ENCODE measurements at places on chromosomes 11 and 22.

DNA sequence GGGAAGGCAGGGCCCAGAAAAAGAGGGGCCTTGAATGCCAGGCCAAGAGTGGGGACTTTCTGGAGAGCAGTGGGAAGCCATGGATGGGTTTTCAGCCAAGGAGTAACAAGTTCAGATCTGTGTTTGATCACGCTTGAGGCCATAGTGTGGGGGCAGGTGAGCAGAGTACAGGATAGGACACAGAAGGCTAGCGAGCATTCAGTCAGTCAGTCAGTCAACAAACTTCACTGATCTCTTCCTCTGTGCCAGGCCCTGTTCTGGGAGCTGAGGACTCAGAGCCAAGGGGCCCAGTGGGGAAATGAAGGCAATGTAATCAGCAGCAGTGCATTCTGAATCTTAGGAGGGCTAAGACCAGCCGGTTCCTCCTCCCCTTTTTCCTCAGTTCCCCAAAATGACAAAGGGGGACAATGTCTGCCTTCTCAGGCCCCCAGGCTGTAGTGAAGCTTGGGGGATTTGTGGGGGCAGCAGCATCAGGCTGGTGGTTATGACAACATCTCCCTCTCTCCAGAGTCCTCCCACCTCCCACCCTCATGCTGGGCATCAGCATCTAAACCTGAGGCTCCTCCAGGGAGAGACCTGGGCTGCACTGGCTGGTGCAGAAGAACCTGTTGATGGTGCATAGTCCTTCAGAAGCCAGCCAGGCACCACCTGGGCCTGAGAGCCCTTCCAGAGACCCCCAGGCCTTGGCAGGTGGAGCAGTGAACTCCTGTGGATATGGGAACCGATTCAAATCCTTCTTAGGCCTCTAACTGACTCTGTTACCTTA lies 42.9 kb upstream of the TPBGL start:
- no peak for DNase-seq

DNA sequence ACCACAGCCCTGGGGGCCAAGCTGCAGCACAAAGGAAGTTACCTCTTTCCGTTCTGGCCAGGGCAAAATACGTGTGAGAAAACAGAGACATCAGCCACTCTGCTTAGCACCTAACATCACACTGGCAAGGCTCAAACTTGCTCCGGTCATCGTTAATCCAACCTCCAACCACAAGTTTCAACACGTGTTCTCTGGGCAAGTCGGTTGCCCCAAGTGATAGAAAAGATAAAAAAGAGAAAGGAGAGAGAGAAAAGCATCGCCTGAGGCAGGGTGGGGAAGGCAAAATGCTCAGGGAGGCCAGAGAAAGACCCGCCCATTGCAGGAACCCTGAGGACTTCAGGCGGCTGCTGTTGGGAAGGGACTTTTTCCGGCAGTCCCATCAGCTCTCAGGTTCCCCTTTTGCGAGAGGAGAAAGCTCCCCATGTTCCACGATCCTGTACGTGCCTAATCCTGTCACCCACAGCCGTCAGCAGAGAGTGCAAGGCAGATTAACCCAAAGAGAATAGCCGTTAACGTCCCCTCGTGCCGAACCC lies 18.5 kb upstream of the B4GALNT4 start:
- DNase-seq, result no peak

DNA sequence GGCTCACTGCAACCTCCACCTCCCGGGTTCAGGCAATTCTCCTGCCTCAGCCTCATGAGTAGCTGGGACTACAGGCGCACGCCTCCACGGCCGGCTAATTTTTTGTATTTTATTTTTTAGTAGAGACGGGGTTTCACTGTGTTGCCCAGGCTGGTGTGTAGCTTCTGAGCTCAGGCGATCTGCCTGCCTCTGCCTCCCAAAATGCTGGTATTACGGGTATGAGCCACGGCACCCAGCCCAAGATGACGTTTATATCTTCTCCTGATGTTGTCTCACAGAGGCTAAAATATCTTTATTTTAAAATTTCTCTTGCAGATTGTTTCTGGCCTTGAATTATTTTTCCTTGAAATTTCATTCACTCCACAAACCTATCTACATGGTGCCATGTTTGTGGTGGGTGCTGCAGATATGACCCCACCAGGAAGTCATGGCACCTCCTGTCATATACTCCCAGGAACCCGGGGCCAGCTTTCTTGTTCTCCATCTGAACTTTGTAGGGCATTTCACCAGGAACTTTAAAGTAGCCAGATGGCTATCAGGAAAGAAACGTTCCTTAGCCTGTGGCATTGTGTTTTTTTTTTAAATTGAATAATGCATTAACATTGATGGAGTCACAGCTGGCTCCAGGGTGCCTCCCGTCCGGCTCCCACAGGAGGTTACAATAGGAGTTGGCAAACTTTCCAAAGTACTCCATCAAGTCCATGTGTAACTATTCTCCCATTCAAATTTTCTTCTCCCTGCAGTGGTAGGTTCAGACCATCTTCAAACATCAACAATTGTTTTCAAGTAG lies 42.0 kb upstream of the LIPT2 start:
- DNase-seq, result no peak

GRCh38 chr11:3983101-3983500 lies 111.5 kb upstream of the RRM1 start:
- DNase-seq, result no peak

GRCh38 chr11:76119032-76119431 lies 87.3 kb downstream of the WNT11 start:
- DNase-seq, result no peak

- no peak for DNase-seq
These were observed 5.5 kb downstream of the CST6 start for GRCh38 chr11:66017321-66017720.

DNA sequence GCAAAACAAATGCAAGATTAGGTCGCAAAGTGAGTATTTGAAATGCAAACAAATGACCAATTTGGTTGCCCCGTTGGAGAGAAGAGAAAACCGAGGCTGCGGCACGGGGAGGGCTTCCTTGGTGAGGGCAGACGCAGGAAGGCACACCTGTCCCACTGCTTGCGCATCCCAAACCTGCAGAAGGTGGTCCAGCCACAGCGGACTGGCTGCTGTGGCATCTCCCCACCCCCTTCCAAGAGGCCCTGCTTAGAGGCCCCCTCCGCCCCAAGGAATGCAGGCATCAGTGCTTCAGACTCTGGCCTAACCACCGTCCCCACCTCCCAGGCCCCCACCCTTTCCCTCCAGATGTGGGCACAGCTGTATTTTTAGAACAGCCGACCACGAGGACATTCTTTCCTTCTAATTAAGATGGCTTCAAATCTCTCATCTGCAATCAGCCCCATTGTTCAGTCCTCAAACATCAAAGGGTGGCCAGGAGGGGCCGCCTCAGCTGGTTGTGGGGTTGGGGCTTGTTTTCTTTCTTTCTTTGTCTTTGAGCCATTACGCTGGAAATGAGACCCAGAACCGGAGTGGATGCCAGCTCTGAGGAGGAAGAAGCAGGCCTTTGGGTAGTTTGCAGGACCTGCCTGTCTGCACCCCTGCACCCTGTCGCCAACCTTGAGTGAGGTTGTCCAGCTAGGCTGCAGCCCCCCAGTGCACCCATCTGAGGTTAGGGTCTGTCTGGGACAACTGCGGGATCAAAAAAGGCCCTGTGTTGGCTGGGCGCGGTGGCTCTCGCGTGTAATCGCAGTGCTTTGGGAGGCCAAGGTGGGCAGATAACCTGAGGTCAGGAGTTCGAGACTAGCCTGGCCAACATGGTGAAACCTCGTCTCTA lies 9.4 kb upstream of the DERL3 start:
- DNase-seq, result no peak

GRCh38 chr11:68077617-68078582 lies 39.1 kb downstream of the TCIRG1 start:
- DNase-seq, result no peak

DNA sequence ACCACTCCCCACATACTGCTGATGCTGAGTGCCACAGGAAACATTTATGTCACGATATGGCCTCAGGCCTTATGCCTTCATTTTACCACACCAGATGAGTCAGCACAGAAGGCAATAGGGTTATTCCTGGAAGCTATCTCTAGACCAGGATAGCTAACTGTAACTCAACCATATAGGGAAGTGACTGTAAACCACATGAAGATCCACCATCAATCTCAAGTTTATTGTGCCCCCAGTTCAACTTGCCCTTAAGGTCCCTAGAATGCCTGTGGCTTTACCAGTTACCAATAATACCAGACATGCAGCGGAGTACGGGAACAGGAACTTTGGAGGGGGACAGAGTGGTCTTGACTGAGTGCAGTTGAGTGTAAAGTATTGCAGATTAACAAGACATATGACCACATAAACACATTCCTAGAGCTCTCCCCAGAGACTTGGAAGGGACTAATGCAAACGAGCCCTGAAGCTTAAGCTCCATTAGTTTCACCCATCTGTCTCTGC lies 180.9 kb downstream of the KIF18A start:
- no peak for DNase-seq

DNA sequence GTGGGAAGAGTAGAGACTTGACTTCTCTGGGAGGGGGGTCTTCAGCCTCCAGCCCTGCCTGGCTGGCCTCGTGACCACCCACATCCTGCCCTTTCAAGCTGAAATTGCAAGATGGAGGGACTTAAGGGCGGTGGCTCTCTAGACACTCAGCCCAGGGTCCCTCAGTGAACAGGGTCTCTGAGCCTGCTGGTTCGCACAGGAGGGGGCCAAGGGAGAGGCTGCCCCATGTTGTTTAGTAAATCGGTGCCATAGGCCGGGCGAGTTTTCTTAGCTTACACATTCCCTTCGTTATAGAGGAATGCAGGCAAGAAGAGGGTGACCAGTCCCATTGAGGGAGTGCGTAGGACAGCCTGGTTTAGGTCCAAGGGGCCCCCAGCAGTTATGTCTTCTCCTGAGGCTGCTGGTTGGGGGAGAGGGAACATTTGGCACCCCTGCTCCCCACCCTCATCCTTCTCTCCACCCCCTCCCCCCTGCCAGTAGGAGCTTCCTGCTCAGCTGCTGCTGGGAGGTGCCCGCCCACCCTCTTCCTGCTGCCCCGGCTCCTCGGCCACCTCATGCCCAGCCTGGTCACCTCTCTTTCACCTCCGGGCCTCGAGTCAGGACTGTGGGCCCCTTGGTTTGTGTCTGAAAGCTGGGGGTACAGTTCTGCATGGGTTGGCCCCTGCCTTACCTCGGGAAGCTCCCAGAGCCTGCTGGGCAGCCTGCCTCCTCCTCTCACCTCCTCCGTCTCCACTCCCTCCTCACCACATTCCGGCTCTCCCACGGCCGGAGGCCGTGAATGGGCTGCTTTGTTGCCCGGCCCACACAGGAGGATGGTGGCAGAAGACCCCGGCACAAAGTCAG lies 3.9 kb downstream of the FRMD8 start:
- DNase-seq, result no peak

DNA sequence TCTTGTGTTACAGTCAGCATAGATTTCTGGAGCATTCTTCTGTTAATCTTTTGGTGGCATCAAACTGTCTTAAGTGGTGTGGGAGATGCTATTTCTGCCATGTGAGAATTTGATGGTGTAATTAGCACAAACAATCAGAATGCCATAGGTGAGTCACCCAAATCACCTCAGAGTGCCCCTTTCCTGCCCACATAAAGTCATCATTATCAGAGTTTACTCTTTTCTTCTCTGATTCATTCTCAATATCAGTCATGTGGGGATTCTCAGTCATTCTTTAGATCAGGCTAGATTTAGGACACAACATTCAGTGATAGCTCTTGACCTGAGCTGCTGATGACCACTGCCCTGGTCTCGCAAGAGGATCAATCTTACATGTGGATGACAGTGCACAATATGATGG lies 23.7 kb upstream of the MS4A6A start:
- DNase-seq, result no peak

GRCh38 chr22:36185828-36186624 lies 15.6 kb downstream of the APOL4 start:
- no peak for DNase-seq

DNA sequence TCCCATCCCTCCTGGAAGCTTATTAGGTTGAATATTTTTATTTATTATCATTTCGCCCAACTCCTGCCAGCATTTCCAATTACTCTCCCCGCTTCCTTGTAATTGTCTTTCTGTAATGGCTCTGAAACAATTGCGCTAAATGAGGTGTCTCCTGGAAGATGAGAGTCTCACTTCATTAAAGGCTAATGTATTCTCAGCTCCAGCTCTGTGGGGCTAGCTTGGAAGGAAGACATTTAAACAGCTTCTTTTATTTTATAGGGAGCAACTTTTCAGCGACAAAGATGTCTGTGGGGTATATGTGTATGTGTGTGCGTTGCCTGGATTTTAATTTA lies 86.6 kb downstream of the PKNOX2 start:
- DNase-seq, result no peak

- DNase-seq, result no peak
These were observed 24.5 kb upstream of the TFIP11 start for GRCh38 chr22:26536762-26537134.

DNA sequence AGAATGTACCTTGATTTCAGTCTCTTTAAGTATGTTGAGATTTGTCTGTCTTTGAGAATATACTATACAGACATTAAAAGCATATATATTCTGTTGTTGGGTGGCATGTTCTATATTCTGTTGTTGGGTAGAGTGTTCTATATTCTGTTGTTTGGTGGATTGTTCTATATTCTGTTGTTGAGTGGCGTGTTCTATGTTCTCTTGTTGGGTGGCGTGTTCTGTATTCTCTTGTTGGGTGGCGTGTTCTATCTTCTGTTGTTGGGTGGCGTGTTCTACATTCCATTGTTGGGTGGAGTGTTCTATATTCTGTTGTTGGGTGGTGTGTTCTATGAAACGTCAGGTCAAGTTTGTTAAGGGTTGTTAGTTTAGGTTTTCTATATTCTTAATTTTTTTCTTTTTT lies 27.1 kb upstream of the CTTN start:
- no peak for DNase-seq

DNA sequence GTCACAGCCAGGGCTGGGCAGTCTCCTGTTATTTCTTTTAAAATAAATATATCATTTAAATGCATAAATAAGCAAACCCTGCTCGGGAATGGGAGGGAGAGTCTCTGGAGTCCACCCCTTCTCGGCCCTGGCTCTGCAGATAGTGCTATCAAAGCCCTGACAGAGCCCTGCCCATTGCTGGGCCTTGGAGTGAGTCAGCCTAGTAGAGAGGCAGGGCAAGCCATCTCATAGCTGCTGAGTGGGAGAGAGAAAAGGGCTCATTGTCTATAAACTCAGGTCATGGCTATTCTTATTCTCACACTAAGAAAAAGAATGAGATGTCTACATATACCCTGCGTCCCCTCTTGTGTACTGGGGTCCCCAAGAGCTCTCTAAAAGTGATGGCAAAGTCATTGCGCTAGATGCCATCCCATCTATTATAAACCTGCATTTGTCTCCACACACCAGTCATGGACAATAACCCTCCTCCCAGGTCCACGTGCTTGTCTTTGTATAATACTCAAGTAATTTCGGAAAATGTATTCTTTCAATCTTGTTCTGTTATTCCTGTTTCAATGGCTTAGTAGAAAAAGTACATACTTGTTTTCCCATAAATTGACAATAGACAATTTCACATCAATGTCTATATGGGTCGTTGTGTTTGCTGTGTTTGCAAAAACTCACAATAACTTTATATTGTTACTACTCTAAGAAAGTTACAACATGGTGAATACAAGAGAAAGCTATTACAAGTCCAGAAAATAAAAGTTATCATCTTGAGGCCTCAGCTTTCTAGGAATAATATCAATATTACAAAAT lies 13.4 kb downstream of the OR51B4 start:
- no peak for DNase-seq

- DNase-seq, result no peak
These were observed 34.5 kb upstream of the WT1 start for GRCh38 chr11:32469791-32470190.
